SW 1271 (cell line): ENCODE measurements at places on chromosomes 1 and 21.

GRCh38 chr1:208791456-208791855, 547.3 kb upstream of the PLXNA2 start:
- DNase-seq: no peak

- DNase-seq: no peak
These were observed 283.5 kb downstream of the C1orf94 start for GRCh38 chr1:34460193-34460592.

DNA sequence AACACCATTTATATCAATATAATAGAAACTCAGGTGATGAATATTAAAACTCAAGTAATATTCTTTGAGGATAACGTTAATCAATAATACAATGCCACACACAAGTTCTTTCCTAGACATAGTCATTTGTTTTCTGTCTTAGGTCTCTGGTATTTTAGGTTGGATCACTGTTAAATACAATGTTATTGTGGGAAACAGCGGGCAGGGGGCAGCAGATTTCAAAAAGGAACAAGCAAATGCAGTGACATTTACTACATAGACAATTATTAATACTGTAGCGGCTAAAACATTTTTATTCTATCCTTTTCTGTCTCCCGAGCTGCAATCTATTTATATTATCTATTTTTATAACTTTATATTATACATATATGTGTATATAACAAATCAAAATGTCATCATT, 186.4 kb upstream of the ZNHIT6 start:
- DNase-seq: peak; percentile 16

DNA sequence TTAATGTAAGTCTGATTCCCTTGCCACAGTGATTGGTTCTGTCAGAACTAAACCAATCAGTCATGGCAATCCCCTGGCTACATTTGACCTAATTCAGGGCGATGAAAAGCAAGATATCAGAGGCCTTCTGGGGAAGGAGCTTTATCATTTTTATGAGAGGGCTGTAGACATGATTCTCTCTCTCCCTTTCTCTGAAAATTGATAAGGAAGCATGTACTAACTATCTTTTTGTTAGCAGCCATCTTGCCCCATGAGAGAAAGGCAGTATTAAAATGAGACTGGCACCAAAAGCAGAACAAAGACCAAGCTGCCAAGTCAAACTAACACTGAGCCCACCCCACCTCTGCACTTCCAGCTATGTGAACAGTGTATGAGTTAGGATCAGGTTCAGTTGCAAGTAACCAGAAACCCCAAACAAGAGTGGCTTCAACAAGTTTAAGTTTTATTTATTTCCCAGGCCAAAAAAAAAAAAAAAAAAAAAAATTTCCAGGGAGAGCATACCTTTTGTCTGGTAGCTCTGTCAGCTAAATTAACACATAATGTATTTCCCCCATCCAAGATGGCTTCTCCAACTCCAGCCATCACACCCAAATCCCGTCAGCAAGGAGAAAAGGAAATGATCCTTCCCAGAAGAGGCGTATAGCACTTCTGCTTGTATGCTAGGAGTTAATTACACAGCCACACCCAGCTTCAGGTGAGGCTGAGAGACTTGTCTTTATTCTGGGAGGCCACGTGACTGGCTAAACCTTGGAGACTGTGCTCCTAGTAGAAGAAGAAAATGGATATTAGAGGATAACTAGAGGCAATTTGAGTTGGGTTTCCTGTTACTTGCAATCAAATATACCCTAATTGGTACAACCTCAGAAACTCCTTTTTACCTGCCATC, 105.8 kb upstream of the RALGPS2 start:
- no peak for DNase-seq

- DNase-seq: no peak
These were observed 22.9 kb upstream of the IFNAR2 start for GRCh38 chr21:33206771-33207281.

GRCh38 chr1:106072909-106073600, 983.4 kb upstream of the PRMT6 start:
- no peak for DNase-seq

DNA sequence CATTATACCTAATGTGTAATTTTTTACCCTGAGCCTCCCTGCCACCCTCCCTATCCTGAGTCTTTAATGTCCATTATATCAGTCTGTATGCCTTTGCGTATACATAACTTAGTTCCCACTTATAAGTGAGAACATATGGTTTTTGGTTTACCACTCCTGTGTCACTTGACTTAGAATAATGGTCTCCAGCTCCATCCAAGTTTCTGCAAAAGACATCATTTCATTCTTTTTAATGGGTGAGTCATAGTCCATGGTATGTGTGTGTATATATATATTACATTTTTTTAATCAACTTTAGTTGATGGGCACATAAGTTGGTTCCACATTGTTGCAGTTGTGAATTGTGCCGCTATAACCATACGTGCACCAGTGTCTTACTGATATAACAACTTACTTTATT, 477.1 kb upstream of the NEGR1 start:
- DNase-seq: no peak

DNA sequence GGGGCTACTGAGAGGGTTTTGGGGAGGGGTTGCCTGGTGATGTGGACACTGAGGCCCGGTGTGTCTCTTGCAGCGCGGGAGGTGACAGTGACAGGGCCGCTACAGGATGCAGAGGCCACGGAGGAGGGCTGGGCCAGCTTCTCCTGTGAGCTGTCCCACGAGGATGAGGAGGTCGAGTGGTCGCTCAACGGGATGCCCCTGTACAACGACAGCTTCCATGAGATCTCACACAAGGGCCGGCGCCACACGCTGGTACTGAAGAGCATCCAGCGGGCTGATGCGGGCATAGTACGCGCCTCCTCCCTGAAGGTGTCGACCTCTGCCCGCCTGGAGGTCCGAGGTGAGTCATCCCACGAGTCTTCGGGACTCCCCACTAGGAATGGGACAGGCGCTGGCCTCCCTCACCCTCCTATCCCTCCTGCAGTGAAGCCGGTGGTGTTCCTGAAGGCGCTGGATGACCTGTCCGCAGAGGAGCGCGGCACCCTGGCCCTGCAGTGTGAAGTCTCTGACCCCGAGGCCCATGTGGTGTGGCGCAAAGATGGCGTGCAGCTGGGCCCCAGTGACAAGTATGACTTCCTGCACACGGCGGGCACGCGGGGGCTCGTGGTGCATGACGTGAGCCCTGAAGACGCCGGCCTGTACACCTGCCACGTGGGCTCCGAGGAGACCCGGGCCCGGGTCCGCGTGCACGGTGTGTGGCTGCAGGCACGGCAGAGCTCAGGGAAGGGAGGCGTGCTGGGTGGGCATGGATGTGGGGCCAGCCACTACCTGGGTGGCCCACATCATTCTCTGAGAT, 72.5 kb downstream of the OBSCN start:
- DNase-seq: no peak

DNA sequence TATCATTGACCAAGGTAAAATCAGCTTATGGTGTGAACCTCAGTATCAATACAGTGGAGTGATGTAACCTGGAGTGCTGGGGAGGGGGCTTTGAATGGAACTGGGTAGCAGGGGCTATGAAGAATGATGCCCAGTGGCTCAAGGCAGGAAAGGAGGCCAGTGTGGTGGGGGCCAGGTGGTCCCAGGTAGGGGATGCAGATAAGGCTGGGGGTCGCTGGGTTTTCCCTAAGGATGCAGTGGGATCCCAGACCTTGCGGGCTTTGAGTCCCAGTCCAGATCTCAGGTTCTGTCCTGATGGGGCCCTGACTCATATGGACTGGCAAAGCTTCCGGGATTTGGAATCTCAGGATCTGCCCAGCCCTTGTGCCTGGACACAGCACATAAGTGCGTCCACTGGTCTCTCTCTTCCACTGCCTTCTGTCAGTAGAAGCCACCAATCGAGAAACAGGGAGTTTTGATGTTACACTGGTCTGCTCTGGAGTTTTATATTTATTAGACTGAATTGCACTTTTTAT, 52.0 kb downstream of the S100B start:
- no peak for DNase-seq

- DNase-seq: peak; percentile 24
These were observed 259.9 kb downstream of the HHIPL2 start for GRCh38 chr1:222288053-222288452.

- DNase-seq: no peak
These were observed 46.9 kb downstream of the CD34 start for GRCh38 chr1:207863893-207864535.

- peak; percentile 2 for DNase-seq
These were observed 90.7 kb downstream of the MT1HL1 start for GRCh38 chr1:236913371-236914037.

GRCh38 chr1:869499-870244, 54.1 kb upstream of the SAMD11 start:
- no peak for DNase-seq

- DNase-seq: no peak
These were observed 19.6 kb downstream of the IPP start for GRCh38 chr1:45730780-45731319.

DNA sequence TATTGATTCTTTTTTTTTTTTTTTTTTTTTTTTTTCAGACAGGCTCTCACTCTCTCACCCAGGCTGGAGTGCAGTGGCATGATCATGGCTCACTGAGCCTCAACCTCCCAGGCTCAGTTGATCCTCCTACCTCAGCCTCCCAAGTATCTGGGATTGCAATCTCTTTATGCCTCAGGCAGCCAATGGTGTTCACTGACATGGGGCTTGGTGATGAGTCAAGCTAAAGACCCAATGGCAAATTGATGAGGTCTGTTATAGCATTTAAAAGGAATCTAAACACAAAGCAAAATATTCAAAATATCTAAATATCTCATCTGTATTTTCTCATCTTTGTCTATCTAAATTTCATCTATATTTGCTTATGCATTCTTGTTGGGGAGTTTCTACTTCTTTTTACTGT, 30.5 kb upstream of the CAMSAP2 start:
- DNase-seq: no peak

- no peak for DNase-seq
These were observed 3.0 kb upstream of the CTSK start for GRCh38 chr1:150810958-150811659.

DNA sequence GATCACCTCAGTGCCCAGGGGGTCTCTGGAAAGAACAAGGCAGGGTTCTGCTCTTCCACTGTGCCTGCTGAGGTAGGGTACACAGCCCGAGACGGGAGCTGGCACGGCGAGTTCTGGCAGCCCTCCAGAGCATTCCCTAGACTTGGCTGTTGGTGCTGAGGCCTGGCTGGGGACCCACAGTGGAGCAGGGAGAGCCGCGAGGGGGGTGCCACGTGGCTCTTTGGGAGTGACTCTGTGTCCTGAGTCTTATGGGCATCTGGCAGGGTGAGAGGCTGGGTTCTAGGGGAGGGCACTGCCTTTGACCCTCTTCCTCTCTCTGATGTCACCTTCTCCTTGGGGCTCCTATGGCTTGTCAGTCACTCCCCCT, 336.4 kb downstream of the CAMTA1 start:
- DNase-seq: no peak

DNA sequence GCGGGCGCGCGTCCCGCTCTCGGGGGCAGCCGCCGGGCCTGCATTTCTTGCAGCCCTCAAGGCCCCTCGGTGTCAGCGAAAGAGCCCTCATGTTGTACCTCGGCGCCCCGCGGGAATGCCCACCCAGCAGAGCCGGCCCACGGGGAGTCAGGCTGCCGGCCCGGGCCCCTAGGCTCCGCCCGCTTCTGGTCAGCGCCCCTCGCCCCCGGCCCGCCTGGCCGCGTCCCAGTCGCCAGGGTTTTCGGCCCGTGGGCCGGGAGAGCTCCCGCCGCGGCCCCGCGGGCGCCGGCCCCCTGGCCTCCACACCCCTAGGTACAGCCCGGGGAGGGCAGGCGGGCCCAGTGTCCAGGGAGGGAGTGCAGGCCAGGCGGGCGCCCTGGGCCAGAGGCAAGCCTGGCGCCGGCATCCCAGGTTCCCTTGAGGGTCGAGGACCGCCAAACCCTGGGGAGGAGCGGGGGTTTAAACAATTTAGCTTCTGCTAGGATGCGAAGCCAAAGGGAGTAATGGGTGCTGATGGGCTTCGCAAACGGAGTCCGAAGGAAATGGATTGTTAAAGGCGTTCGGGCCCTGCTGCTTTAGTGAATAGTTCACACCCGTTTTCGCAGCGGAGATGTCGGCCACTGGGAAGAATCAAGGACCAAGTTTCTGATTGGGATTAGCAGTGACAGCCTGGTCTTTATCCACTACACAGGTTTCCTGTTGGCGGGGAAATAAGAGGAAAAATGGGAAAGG, 486 bp upstream of the KCNA3 start:
- DNase-seq: no peak

- DNase-seq: no peak
These were observed 3.0 kb upstream of the SMYD2 start for GRCh38 chr1:214277704-214278635.

DNA sequence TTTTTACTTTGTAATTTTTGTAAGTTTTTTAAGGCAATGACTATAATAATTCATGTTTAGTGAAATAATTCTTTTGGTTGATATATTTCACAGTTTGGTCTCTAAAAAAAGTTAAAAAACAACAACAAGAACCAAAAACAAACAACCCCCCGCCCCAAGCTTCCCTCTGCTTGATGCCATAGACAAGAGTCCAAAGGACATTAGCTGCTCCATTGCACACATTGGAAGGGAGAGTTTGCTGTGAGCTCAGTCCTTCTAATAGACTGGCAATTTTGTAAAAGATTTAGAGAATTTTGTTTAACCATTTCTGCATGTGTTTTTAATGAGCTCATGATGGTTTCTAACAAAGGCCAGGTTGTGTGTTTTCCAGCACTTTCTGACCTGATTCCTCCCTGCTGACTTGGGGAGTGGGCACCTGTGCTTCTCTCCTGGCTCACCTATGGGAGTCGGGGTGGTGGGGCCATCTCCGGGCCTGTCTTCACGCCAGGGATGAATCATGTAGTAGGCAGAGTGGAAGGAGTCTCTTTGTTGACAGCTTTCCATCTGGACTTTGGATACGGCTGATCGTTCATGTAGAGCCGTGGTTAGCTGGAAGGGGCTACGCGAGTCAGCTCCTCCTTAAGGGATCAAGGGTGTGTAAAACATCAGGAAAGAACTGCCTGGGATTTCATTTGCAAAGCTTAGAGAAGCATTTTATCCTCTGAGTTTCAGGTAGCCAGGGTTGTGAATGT, 14.1 kb downstream of the ZBTB18 start:
- DNase-seq: no peak

DNA sequence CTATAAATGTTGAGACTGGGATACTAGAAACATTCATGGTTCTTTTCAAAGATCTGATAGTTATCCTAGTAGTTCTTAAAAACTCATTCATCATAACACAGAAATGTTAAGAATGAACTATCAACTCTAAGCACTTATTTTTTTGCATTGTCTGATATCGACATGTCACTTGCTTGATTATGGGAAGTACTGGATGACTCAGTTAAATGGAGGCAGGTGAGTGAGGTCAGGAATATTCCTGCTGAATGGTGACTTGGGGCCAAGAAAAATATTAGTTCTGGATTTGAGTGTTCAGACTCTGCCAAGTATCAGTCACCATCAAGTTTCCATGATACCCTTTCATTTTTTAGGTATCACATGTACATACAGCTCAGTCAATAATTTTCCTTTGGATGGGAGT, 63.6 kb downstream of the NEK7 start:
- peak; percentile 34 for DNase-seq

DNA sequence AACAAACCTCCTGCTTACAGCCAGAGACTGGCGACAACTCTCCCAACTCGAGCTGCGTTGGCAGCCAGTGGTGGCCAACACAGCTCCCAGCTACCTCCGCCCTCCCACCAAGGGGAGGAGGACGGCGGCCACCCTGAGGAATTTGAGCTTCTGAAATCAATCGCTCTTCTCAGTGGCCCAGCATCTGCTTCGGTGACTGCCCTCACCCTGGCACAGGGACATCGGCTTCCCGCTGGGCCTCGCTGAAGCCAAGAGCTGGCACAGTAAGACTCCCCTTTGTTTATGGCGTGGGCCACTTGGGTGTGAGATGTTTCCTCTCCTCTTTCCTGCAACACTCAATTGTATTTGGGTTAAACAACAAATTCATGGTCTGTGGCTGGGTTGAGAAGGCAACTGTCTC, 136.2 kb downstream of the ZBTB18 start:
- DNase-seq: no peak

- no peak for DNase-seq
These were observed 290.5 kb downstream of the DSCAM start for GRCh38 chr21:40556442-40556968.
